CD4-positive, alpha-beta T cell treated with Interleukin-6 at 100 ng/mL for 8 hours (primary cell): ENCODE measurements at places on chromosomes 6 and 20.

DNA sequence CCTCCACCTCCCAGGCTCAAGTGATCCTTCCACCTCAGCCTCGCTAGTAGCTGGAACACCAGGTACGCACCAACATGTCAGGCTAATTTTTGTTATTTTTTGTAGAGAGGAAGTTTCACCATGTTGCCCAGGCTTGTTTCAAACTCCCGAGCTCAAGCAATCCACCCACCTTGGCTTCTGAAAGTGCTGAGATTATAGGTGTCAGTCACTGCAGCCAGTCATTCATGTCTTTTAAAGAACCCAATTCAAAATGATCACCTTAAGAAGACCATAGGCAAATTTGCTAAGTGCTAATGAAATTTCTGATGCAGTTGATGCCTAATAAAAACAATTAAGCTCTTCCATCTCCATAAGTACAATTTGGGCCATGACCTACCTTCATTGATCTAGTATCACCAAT lies 2.6 kb upstream of the VNN2 start:
- DNase-seq: no peak

- no peak for DNase-seq
Measured at GRCh38 chr6:149919834-149920225, 3.1 kb downstream of the RAET1G start.

GRCh38 chr6:16548121-16548520 lies 213.1 kb downstream of the ATXN1 start:
- no peak for DNase-seq

GRCh38 chr20:56588996-56589395 lies 40.1 kb upstream of the TFAP2C start:
- no peak for DNase-seq

DNA sequence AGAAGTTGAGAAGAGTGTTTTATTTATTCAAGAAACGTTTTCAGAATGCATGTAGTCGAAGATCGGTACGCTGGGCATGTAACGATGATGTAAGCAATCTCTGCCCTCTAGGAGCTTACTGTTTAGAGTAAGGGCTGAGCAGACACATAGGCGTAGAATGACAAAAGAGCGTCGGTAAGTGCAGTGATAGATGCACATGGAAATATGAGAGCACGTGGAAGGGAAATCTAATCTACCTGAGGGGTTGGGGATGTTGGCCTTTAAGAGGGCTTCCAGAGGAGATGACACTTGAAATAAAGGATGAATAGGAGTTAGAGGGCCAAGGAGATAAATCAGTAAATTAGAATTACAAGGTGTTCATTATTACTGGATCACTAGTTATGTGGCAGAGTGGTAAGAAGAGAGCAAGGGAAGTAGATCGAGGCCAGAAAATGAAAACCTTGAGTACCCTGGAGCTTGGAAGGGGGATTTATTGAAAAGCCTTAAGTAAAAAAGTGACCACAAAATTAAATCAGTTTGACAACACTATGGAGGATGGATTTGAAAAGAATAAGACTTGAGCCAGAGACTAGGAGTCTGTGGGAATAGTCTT lies 782 bp downstream of the TRMT11 start:
- peak; percentile 5 for DNase-seq

DNA sequence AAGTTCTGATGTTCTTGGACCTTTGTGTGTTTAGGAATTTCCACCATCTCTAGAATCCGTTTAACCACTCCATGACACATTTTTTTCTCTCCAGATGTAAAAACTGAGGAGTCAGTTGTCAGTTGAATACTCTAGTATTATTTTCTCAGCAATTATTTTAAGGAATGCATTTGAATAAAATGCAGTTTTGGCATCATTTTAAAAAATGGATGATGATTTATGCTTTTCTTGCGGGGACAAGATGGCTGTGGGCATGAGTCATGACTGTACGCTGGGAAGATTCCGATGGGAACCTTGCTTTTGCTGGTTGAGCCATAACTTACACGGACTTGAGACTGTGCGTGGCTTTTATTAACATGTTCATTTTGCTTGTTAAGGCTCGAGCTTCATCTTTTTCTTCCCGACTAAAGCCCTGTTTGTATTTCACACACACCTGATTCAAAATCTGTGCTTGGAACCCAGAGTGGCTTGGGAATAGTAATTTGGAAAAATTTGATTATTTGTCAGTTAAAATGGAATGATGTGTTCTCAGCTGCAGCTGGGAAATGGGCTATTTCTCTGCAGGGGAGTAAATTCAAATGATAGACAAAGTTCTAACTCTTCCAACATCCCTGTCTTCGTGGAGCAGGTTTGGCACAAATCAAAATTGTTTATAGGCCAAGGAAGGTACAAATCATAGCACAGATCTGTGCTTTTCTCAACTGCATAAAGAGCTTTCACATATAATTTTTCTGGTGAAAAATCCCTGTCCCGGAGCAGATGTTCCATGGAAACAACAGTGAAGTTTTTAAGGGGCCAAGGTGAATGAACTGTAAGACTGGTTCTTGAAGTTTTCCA lies 470.5 kb upstream of the JAG1 start:
- DNase-seq: no peak

DNA sequence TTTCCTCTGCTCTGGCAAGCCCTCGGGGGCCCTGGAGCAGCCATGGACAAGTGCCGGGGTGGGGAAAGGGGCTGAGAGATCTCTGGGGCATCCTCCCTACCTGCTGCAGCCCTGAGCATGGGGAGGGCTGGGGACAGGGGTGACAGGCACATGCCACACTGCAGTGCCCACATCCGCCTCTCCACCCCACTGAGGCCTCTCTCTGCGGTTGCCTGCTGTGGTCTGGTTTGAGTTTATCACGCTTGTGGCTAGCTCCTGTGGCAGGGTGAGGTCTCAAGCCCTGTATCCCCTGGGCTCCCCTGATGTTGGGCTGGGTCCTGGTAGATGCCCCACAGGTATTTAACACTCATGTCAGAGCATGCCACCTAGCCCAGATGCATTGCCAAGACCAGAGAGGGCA lies 52.9 kb upstream of the MLN start:
- DNase-seq: peak; percentile 77

- no peak for DNase-seq
Measured at GRCh38 chr6:12802440-12802839, 85.9 kb downstream of the PHACTR1 start.

DNA sequence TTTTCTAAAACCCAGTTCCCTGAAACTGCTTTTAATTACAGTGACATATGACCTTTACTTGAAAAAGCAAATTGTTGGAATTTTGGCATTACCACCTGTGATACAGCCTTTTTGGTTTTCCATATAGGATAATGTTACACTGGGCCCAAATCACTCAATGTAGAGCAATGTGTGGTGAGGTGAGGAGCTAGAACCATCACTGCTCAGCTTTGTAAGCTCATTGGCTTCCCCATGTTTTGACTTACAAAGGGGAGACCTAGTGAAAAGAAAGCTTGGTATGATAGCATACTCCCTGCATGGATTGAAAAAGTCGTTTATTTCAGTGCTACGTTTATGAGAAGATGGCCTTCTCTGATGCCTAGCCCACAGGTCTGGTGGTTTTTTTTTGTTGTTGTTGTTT lies 470.4 kb upstream of the EPHA7 start:
- DNase-seq: no peak

DNA sequence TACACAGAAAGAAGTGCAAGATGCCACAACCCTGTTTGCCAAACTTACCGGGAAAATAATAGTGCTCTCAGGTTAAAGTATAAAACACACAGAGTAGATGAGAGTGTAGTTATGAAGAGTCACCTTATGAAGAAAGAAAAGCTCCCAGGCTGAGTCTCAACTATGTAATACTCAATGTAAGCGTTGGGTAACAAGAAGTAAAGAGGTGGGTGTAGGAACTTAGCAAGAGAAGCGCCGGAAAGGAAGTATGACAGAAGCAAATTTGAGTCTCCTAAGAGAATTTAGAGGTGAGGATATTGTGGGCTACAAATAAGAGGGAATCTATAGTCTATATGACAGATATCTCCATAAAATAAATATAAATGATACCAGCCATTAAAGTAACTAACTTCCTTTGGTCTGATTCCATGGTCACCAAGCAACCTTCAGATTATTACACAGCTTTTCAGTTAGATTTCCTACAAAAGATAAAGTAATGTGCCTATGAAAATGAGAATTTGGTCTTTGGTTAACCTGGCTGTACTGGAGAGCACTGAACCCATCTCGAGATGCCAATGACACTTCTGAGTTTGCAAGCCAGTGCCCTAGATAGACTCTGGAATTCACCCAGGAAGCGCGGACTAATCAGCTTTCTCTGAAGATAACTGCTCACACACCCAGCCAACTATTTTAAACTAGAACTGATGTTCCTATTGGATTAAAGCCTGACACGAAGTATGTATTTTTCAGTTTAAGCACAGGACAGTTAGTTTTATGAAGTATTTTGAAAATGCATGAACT lies 1.8 kb downstream of the TUBE1 start:
- no peak for DNase-seq

DNA sequence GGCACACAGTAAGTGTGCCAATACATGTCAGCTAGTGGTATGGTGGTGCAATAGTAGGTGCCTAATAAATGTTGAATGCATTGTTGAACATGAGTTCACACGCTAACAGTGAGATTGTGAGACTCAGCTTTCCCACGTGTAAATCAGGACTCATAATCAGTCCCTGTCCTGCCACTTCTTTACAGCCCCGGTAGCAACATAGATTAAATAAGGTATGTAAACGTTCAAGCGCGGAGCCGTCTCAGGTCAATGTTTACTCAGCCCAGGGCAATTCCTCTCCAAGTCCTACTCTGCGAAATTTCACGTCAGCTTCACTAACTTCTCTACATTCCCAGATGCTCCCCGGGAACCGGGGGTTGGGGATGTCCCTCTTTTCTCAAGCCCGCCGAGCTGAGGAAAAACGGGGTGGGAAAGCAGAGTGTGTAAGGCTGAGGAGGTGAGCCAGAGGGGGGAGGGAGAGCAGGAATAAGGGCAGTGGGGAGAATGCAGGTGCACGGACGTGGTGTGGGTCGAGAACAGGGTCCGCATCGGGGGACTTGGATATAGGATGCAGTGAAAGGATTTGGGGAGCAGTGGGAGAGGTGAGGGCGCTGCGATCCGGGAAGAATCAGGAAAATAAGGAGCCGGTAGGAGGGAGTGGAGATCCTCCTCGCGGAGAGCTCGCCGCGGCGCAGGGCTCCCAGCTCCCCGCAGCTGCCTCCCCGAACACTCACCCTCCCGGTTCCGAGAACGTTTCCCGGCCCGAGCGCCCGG lies 544 bp upstream of the TP53INP2 start:
- DNase-seq: no peak

DNA sequence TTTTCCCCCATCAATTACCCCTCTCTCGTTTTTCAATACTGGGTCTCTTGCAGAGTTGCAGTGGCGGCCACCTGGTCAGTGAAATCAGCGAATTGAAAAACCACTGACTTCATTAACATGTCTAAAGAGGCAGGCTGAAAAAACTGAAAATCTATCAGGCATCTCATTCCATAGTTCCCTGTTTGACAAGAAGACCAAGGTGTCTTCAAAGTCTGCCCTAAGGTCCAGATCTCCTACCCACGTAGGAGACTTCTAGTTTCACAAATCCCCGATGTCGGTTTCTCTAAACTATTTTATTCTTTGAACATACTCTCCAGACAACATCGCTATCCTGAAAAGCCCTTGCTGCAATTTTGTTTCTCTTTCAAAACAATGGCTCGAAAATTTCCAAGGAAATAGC lies 796 bp upstream of the TUBB start:
- no peak for DNase-seq

DNA sequence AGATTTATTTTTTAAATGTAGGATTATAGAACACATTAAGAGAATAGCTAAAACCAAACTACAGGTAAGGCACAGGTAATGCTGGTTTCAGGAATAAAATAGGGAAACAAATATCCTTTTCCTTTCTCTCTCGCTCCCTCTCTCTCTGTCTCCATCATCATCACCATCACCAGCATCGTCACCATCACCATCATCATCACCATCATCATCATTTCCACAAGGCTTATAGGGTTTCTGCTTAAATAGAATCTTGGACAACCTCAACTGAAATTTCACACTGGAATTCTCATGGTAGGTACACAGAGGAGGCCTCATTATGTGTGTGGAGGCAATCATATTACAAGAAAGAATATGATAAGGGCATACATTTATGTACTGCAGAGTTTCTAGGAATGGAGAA lies 823.6 kb downstream of the MAFB start:
- no peak for DNase-seq

DNA sequence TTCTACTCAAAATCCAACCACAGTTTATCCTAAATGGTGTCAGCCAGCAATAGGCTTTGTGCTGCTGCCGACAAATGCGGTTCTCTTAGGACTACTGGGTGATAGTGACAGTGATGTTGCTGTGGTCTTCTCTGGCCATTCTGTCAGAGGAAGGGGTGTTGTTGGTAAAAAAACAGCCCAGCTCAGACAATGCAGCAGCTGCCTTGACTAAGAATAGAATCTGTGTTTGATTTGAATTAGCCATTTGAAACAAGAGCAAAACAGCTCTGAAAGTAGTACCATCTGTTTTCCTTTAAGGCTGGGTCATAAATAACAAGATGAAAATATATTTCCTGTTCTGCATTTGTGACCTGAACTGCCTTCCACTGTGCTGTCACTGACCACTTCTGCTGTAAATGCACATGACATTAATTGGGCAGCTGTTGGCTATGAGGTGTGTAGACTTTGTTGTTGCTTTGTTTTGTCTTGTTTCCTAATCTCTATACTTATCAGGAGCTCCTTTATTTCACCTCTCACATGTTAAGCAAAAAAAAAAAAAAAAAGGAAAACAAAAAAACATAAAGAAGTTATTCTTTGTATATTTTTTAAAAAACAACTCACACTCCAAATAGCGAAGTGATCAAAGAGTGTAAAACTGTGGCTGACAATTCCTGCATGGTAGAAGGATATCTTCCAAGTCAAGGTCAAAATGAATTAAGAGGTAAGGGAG lies 497.8 kb upstream of the ARID1B start:
- no peak for DNase-seq

DNA sequence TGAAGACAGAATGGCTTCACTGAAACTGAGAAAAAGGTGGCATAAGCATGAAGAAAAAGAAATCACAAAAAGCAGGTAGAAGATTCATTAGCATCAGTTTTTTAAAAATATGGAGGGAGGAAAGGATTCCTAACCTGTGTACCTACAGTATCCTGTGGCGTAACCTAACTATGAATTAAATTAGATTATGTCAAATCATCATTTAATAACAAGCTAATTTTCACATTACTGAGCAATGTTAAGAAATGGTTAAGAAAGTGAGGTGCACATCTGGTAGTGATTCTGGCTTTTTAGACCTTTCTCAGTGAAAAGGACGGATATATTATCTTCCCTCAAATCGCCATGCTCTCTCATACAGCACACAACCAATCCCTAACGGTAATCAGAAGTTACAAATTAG lies 12.5 kb downstream of the CD164 start:
- no peak for DNase-seq

DNA sequence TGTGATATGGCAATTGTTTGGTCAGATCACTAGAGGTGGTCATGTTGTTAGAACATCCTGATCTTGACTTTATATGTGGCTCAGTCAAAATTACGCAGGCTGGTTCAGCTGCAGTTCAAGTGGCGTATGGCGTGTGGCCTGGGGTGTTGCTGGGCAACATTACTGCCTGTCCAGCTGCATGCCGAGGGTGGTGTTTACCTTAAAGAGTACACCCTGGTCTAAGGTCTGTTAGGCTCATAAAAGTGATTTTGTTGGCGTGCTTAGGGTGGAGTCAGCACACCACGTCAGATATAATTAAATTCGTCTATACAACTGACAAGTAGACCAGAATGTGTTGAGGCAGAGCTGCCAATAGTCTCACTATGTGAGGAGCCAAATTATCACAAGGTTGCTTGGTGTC lies 55.6 kb upstream of the NEDD9 start:
- DNase-seq: no peak

- DNase-seq: no peak
Measured at GRCh38 chr6:71056656-71057055, 99.8 kb upstream of the B3GAT2 start.

GRCh38 chr6:17432356-17432755 lies 39.0 kb downstream of the CAP2 start:
- DNase-seq: no peak
